ENCODE measurements at places on chromosomes 7 and 10.
A peak's percentile ranks its signal among the peaks of the same experiment; 100 is the strongest.

- DNase-seq, result peak; percentile 60
These were observed 484.0 kb upstream of the GALNT17 start for GRCh38 chr7:70647801-70648498.

GRCh38 chr7:146948703-146949102 is 832.1 kb downstream of the CNTNAP2 start:
- DNase-seq, result no peak

DNA sequence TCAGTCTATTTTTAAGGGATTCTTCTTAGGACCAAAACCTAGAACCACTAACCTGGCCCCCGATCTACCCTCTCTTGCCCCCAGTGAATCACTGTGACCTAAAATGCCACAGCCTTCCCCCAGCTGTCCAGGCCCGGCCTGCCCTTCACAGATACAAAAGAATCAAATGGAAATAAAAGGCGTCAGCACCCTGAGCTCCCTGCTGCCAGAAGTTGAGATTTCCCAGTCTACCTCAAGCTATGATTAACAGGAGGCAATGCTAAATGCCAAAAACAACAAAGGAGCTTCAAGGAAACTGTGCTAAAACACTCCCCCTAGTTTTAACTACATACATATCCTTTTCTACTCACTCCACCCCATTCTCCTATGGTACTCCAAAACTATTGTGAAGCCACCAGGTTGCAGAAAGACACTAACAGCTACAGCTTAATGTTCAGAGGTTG is 67.8 kb downstream of the GSAP start:
- DNase-seq, result no peak

DNA sequence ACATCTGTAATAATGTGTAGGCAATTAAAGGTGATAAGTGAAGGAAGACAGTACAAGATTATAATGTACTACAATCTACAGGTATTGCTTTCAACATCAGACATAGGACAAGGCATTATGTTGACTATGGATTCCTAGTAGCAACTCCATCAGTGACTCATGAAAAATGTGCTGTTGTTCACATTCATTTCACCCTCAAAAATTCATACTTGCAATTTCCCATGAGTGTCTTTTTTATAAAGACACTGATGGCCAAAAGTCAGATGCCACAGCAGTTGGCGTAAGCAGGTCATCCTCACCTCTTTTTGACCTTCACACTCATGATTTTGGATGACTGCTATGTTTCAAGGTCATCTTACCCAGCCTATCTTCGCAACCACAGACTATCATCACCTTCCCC is 100.0 kb upstream of the AMPH start:
- no peak for DNase-seq

GRCh38 chr10:97328646-97329453 is 5.7 kb downstream of the FRAT2 start:
- no peak for DNase-seq

GRCh38 chr10:60139798-60140566 is 233.6 kb upstream of the CCDC6 start:
- DNase-seq, result no peak

DNA sequence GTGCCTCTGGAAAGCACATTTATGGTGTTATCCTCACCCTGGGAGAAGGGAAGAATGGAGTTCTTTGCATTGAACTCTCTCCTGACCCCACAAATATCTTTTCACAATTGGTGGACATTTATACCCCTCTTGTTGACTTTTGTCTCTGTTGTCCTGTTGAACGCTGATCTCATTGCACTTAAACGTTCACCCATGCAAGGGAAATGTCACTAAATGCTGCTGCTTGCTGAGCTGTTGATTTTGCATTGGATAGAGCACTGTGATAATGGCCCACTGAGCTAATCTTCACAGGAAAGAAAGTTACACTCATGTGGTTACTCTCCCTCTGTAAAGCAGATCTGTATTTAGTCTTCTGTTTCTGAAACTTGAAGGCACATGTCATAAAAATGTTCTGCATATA is 133.4 kb downstream of the FZD1 start:
- DNase-seq, result no peak

DNA sequence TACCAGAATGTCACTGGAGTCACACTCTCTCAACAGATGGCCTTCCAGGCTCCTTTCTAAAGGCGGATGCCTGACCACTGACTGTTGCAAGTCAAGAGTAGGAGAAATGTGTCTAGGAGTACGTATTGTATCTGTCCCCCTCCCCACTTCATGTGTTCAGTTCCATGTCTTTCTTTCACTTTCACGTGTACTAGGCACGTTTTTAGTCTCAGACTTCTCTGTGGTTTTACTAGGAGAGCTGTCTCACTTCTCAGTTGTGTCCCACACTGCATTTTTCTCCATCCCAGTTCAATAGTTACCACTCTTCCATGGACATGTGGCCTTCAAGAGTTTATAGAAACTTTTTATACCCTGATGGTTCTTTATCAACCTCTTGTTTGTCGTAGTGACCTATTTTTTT is 893.0 kb downstream of the NRG3 start:
- no peak for DNase-seq

- DNase-seq, result no peak
These were observed 683.7 kb downstream of the POM121L12 start for GRCh38 chr7:53719122-53719521.

GRCh38 chr7:15018981-15019380 is 116.4 kb upstream of the DGKB start:
- DNase-seq, result no peak

DNA sequence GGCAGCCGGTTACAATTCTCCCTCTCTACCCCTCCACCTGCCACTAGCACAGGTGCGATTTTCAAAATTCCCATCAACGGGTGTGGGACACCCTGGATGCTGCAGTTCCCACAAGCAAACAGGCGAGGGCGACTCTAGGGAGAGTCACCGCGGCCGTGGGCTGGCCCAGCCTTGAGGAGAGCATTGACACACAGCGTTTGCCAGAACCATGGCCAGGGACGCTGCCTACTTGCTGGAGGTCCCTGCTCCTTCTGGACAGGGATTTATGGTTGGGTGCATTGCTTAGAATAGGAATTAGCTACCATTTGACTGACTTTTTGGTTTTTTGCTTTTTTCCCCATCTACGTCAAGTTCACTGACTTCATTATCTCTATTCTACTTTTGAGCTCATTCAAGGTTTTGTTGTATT is 19.0 kb upstream of the CLDN4 start:
- DNase-seq, result peak; percentile 9

GRCh38 chr7:37550872-37551271 is 102.2 kb upstream of the ELMO1 start:
- no peak for DNase-seq

- no peak for DNase-seq
These were observed 20.2 kb downstream of the OR6B1 start for GRCh38 chr7:144020340-144020739.

- no peak for DNase-seq
These were observed 2.9 kb downstream of the PRXL2A start for GRCh38 chr10:80411267-80411668.

GRCh38 chr7:143514487-143514886 is 36.8 kb downstream of the TAS2R41 start:
- DNase-seq, result no peak

DNA sequence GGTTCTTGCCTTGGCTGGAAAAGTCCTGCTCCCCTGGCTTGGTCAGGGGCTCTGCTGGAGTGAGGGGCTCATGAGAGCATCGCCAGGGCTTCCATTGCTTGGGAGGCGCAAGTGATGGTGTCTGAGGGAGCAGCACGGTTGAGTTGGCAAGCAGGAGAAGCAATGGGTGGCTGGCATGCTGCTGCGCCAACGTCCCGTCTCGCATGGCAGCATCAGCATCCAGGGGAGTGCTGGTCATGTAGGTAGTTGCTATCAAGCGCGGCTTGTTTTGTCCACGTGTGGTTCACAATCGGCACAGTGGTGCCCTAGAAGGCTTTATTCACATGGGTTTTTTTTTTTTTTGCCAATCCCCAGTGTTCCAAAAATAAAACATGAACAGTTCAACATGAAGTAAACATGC is 3.8 kb downstream of the PYROXD2 start:
- DNase-seq, result no peak

DNA sequence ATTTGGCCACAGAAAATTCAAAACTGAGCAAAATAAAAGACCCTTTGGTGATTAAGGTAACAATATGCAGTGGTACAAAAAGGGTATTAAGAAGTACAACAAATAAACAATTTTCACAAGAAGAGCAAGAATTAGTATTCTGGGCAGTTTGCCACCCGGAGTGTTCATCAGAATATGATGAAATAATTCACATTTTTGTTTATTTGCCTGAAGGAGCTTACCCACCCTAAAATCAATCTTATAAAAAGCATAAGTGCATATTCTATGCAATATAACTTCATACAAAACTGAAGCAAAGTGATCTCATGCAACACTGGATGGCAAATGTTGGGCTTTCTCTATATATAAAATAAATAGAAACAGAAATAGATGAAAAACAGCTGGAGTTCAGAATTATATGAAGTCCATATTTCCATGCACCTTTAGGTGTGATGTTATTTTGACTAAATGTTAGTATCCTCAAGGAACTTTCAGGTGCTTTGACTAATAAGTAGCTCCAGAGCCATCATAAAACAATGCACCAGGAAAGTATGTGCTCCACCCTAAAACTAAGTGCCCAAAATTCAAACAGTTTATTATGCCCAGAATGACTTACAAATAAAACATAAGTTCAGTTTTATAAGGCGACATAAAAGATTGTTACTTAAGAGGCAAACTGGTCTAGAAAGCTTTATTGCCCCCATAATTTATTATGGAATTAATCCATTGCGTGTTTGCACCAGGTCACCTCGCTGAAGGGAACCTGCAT is 474.3 kb downstream of the SEMA3D start:
- no peak for DNase-seq

DNA sequence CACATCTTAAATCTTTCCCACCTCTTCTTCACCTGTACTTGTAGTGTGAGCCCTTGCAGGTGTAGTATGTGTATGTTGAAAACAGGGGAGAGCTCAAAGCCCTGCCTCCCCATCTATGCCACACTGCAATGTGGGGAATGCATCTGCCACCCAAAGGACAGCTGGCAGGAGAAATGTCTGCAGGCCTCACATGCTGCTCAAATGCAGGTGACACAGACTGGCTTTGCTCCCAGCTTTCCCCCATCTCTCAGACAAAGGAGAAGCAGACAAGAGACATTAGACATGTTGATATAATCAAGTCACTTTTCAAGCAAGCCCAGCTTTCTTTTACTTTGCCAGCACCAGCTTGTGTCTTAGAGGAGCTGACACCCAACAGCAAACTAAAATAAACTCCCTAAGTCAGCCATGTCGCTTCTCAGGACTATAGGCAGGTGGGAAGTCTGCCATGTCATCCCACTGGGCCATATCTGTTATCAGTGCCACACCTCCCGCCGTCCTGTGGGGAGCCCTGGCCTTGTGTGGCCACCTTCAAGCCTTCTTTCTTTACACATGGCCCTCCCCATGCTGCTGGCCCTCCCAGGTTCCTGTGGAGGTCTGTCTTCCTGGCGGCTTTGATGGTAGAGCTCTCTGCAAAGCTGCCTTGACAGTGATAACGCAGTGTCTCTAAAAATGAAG is 102.1 kb downstream of the CXCL12 start:
- no peak for DNase-seq

DNA sequence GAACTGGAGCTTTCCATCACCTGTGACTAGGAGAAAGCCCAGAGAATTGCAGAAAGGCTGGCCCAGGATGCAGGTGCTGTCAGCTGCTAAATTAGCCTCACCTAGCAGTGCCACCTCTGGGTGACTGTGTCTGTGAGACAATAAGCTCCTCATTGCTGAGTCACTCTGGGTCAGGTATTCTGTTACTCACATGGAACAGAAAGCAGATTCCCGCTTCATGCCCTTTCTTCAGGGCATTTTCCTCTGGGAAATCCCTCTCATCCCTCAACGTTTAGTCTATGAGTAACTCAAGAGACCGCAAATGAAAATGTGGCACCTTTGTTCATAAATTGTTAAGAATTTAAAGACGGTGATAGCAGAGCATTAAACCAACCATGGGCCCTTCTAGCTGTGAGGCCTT is 184.0 kb downstream of the ADAM12 start:
- no peak for DNase-seq

DNA sequence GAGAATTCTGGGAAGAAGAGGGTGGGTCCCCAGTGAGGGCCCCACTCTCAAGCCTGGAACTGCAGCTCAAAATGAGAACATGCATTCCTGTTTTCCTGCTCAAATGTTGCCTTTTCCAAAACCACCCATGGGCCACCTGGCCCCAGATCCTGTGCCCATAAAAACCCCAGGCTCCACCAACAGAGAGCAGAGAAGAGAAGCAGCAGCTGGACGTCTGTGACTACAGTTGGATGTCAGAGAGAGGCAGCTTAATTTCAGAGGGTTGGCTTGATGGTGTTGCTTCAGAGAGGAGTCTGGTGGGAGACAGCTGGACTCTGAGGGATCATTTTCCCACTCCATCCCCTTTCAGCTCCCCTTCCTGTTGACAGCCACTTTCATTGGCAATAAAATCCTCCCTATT is 256.4 kb downstream of the FZD1 start:
- DNase-seq, result no peak

- no peak for DNase-seq
These were observed 5.1 kb upstream of the SH2D4B start for GRCh38 chr10:80532571-80532970.

GRCh38 chr10:16521311-16522016 is at the start of gene C1QL3:
C1QL3 (minus strand) TSS chr10:16521879; CDS start chr10:16521065, 814 bp downstream.
- DNase-seq, result no peak

- no peak for DNase-seq
These were observed 52.4 kb upstream of the RHEB start for GRCh38 chr7:151572136-151572535.

GRCh38 chr10:43253461-43254198 is 13.2 kb downstream of the RASGEF1A start:
- no peak for DNase-seq

- no peak for DNase-seq
These were observed 88.6 kb downstream of the GFRA1 start for GRCh38 chr10:116184512-116184794.

DNA sequence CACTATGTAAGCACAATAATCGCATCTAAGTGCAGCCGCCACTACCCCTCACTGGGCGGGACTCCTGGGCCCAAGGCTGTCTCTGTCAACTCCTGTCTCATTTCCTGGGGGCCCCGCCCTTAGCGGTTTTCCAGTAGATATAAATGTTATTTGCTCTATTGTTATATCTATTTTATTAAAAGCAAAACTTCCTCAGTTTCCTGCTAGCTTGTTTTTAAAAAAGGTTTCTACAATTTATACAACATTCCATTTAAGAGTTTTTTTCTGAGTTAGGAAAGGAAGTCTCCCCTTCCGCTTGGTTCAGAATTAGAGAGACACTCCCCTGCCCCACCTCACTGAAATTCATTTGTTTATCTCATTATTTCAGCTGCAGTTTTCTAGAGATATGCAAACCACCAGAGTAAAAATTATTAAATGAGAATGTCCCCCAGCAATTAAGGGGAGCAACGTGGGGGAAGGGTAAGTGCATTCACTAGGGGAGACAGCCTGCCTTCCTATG is 82.7 kb downstream of the RAMP3 start:
- DNase-seq, result no peak

- DNase-seq, result no peak
These were observed 4.8 kb downstream of the GRIFIN start for GRCh38 chr7:2471396-2471795.

GRCh38 chr10:61973169-61973568 is 71.7 kb downstream of the ARID5B start:
- no peak for DNase-seq

DNA sequence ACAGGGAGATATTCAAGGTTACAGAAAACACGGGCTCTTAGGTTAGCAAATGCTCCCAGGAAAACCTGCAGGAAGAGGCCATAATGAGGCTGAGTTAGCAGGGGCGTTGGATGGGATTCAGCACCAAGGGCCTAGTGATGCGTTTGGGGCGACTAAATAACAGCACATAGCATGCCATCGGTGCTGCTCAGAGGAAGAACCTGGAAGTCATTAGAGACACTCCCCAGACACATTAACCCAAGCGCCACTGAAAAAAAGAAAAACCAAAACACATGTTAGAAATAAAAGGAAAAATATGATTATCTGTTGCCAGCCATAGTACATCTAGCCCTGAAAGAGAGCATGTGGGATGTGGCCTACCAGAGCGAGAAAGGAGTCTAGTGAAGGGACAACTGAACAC is 28.8 kb upstream of the OPALIN start:
- DNase-seq, result no peak
